ENCODE measurements at places on chromosomes 5 and 9.

- no peak for DNase-seq
Measured at GRCh38 chr5:17431272-17432050, 66.6 kb upstream of the TAF11L2 start.

DNA sequence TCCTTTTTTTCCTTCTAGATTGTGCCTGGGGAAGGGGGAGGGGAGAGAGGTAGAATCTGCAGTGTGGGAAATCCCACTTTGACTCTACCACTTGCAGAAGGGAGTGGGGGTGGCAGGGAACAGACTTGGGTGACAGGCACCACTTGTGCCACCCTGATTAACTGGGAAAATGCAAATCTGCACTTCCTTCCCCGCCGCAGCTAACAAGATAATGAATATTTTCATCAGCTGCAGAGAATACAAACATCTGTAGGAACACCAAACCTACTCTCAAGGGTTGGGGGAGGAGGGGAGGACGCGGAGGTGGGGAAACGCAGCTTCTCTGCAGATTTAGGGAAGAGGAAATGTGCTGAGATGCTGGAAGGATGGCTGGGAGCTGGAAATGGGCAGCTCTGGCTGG, 73.5 kb downstream of the TRIM32 start:
- DNase-seq: no peak

DNA sequence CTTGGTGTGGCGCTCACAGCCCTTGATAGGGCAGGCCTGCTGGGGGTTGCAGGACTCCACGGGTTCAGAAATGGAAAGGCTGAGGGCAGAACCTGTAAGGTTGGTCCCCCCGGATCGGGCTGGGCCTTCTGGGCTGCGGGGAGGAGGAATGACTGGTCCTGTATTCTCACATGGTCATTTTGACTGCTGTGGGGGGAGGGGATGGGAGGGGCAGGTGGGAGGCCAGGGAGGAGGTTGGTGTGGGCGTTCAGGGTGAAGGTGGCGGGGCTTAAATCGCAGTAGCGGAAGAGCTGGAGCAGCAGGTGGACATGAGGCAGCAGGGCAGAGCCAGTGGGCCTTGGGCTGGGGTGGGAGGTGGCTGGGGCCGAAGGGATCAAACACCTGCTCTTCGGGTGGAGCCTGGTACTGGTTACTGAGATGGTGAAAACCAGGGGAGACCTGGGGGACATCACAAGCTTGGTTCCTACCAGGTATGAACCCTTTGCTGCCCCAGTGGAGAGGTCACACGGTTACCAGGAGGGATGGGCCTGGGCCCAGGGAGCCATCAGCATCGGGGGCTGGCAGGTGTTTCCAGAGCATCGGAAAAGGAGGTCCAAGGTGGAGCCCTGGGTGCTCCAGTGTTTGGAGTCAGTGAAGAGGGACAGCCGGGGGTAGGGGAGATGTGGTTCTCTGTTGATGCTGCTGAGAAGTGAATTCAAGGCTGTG, 1.8 kb downstream of the MRPS2 start:
- DNase-seq: no peak

DNA sequence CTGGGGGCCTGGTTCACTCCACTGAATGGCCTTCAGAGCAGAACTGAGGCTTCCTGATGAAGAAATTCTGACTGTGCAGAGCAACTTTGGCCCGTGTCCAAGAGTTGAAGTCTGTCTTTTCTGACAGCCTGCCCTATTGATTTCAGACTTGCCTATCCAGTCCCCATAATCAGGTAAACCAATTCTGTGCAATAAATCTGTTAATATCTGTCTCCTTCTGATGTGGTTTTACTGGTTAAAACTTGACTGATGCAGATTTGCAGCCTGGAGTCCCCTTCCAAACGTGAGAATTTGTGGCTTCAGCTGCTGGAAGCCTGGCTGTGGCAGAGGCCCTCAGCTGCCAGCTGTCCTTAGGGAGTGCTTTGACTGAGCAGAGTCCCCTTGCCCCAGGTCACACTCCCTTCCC, 283.9 kb upstream of the ANKRD55 start:
- no peak for DNase-seq

- no peak for DNase-seq
Measured at GRCh38 chr9:34611251-34611810, 566 bp downstream of the RPP25L start.
